ENCODE measurements at places on chromosomes 13 and 19.

DNA sequence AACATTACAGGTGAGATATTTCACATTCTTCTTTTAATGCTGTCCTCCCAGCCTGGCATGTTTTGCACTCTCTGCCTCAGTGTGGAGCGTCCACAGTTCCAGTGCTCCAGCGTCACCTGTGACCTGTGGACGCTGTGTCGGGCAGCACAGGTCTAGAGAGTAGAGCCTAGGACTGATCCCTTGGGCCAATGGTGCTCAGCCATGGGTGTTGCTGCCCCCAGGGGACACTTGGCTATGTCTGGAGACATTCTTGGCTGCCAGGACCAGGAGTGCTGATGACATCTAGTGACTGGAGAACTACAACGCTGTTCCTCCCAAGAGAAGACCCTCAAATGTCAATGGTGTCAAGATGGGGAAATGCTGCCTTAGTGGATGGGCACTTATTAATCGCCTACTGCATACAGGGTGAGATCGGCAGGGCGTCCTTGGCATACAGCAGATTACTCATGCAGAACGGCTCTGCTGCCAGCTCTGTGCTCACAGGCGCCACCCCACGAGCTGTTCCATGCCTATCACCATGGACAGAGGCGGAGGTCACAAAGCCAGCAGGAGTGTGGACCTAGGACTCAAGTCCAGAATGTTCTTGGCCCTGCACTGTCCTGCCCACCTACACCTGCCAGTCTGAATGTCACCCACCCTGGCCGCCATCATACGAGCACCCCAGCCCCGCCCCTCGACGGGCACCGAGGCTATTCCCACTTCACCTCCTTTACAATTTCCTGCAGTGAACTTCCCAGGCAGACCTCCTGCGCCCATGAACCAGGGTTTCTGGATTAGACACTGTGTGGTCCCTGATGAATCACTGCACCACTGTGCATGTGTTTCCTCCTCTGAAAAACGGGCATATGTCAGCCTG lies 13.9 kb upstream of the MADCAM1 start:
- no peak for DNase-seq

- DNase-seq = no peak
Measured at GRCh38 chr13:61187471-61187870, 228.2 kb downstream of the PCDH20 start.

GRCh38 chr13:112969692-112970338 lies 801 bp downstream of the MCF2L start:
- DNase-seq = no peak

DNA sequence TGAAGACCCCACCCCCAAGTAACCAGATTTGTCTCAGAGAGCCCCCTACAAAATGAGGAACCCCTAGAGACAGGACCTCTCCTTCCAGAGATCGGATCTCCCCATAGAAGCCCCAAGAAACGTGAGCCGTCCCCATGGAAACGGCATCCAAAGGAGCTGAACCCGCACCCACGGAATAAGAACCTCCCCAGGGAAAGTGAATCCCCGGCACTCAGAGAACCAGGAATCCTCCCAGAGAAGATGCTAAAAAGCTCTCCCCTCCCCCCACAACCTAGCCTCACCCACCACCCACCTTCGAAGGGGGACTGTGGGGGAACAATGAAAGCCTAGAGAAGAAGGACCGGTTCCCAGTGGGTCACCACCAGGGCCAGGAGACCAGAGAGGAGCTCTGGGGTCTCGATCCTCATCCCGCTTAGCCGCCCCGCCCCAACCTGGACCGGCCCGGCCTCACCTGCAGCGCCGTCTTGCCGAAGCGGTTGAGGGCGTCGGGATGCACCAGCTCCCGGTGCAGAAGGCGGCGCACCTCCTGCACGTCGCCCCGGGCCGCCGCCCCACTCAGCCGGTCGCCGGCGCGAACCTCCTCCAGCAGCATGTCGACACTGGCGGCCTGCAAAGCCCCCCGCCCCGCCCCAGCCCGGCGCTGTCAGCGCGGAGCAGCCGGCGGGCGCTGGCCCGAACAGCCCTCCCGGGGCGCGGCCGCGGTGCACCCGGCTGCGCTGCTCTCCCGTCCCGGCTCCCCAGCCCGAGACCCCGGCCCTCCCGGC lies 535 bp downstream of the CDKN2D start:
- DNase-seq = peak; percentile 80

GRCh38 chr19:3766520-3766919 lies 4.0 kb downstream of the MRPL54 start:
- no peak for DNase-seq

GRCh38 chr13:96052656-96053002 lies 572 bp downstream of the UGGT2 start:
- DNase-seq = no peak

- no peak for DNase-seq
Measured at GRCh38 chr19:48497728-48498594, 13.7 kb downstream of the LMTK3 start.

- no peak for DNase-seq
Measured at GRCh38 chr19:1893791-1894190, 8.5 kb upstream of the ABHD17A start.

GRCh38 chr13:36108342-36108741 lies 22.8 kb downstream of the DCLK1 start:
- no peak for DNase-seq

- DNase-seq = no peak
Measured at GRCh38 chr19:17721111-17721628, 1.9 kb downstream of the MAP1S start.

DNA sequence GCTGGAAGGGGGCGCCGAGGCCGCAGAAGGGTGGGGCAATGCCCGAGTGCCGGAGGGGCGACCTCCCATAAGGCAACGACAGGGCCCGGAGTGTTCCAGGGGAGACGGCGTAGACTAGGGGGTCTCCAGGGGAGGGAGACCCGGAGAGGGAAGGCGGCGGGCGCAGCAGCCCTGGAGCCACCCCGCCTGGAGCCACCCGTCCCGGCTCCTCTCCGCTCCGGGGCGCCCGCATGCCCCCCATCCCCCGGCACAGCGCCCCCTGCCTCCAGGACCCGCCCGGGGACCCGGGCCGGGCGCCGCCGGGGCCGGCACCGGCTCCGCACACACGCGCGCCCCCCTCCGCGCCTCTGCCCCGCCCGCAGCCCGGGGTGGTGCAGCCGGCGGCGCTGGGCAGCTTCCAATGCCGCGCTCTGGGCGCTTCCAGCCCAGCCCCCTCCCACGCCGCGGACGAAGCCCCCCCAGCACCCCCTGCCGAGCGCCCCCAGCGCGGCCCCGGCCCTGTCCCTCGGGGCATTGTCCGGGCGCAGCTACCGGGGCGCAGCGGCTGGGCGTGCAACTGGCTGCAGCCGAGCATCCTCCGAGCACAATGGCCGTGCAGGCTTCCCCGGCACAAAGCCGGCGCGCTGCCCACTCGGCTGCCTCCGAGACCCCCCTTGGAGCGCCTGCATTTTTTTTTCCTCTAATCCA lies 519 bp downstream of the PTPRS start:
- no peak for DNase-seq

- no peak for DNase-seq
Measured at GRCh38 chr13:100490692-100491091, 97.9 kb downstream of the GGACT start.

GRCh38 chr13:31848621-31849020 lies 109.3 kb downstream of the RXFP2 start:
- DNase-seq = no peak

DNA sequence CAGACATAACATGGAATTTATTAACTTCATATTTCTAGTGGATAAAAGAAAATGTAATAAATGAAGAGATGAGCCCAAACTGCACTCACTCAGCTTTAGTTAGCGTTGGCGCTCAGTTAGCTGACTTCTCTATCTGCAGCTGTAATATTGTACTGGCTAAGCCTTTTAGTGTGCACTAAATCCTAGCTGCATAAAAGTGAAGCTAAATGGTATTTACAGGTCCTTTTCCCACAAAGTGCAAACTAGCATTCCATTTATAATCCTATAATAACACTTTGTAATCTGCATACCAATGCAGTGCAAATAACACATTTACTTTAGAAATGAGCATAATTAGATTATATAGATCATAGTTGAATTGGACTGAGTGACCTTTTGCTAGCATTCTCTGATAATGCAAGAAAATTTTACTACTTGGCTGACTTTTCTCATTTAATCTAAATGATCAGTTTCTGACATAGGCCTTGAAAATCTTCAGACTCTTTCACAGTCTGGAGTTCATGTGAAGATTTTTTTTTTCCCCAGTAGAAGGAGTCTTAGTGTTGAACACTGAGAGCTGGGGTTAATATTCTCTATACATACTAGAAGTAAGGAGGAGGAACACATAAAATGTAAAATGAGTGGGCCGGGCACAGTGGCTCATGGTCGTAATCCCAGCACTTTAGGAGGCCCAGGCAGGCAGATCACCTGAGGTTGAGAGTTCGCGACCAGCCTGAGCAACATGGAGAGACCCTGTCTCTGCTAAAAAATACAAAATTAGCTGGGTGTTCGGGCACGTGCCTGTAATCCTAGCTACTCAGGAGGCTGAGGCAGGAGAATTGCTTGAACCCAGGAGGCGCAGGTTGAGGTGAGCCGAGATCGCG lies 1426.4 kb downstream of the PCDH9 start:
- no peak for DNase-seq

- DNase-seq = no peak
Measured at GRCh38 chr13:19960653-19960976, 2.1 kb downstream of the ZMYM2 start.

- DNase-seq = no peak
Measured at GRCh38 chr19:55626350-55626749, 2.0 kb upstream of the ZNF784 start.

DNA sequence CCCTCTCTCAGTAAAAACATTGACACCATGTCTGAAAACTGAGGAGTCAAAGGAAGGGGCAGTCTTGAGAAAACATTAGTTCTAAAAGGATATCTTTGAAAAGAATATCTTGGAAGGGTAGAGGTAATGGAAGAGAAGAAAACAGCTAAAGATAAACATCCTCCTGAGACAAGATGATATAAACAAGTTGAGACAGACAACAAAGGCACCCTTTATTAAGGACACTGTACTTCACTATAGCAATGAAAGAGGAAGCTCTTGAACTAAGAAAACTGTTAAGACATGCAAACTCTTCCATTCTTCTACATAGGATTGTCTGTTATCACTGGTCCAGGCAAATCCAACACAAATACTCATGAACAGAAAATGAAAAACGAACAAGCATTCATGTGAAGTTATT lies 46.3 kb downstream of the MTMR6 start:
- no peak for DNase-seq

- no peak for DNase-seq
Measured at GRCh38 chr19:10478476-10478875, 24.7 kb downstream of the KEAP1 start.

- DNase-seq = no peak
Measured at GRCh38 chr19:14476327-14476672, 1.1 kb upstream of the PTGER1 start.

- DNase-seq = no peak
Measured at GRCh38 chr13:112325920-112326645, 50.1 kb upstream of the SPACA7 start.

GRCh38 chr13:30865123-30866049 lies 40.7 kb upstream of the MEDAG start:
- peak; percentile 82 for DNase-seq

- peak; percentile 65 for DNase-seq
Measured at GRCh38 chr13:41311406-41312175, 524 bp downstream of the NAA16 start.

- DNase-seq = no peak
Measured at GRCh38 chr13:93325303-93326233, 99.0 kb downstream of the GPC6 start.

DNA sequence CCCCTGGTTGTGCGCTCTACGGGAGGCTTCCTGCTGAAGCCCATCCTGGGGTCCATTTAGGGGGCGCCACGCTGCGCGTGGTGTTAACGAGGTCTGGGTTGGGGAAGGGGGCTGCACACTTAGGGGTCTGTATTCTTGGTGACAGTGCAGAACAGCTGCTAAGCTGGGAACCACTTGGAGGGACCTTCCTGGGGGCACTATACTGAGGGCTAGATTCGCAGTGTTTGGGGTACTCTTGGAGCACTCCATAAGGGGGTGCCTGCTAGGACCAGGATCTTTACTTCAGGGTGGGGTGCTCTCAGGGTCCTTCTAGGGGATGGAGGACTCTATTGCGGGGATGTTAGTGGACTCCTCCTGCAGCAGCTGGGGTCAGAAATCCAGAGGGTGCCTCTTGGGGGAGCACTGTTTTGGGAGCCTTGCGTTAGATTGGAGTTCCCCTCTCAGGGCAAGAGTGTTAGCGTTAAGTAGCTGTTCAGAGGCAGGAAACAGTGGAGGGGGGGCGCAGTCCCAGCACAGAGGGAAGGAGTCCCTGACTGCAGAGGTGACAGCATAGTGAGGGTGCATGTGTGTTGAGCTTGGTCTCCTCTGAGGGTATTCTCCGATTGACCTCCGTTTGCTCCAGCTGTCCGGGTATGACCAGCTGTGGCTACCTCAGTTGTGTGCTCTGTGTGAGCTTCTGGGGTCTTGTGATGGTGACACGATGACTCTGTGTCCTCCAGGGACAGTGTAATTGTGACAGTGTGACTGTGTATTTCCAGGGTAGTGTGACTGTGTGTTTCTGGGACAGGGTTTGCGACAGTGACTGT lies 1.1 kb downstream of the PDE4A start:
- DNase-seq = no peak

- no peak for DNase-seq
Measured at GRCh38 chr13:36866232-36866631, 47.2 kb downstream of the RFXAP start.

GRCh38 chr13:29339386-29340272 lies 255.9 kb downstream of the SLC7A1 start:
- no peak for DNase-seq

- no peak for DNase-seq
Measured at GRCh38 chr19:13492128-13492527, 14.2 kb downstream of the CACNA1A start.

DNA sequence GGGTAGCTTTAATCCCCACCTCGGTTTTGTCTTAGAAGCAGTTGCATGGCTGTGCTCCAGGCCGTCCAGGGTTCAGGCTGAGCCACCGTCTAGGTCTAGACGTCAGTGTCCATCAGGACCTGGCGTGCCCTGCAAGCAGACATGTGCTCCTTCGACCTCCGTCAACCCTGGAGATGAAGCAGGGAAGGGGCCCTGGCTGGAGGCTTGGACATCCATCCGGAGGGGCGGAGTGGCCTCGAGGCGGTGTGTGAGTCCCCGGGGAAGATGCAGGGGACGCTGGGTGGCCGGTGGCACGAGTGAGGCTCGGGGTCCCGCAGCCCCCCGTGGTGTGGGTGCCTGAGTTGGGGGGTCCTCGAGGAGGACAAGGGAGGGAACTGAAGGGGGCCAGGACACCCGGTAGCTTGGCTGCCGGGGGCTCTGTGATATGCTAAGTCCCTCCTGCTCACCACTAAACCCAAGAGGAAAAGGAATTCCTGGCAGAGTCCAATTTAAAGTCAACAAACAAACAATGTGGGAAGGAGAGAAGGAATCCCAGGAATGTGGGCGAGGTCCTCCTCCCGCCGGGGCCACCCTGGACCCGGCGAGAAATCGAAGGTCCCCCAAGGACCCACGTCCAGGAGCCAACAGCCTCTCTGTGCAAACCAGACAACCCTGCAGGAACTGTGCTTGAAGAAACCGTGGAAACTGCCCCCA lies 14.9 kb upstream of the PTBP1 start:
- no peak for DNase-seq

- DNase-seq = no peak
Measured at GRCh38 chr19:9721861-9722260, 46.7 kb downstream of the ZNF846 start.

GRCh38 chr19:14814982-14815652 lies 19.9 kb downstream of the OR7A5 start:
- DNase-seq = no peak

- DNase-seq = no peak
Measured at GRCh38 chr13:42380420-42381164, 108.6 kb downstream of the AKAP11 start.

Data from mucosa of descending colon (tissue), 3 donors.